Thoracic aorta (tissue), 2 donors: ENCODE measurements at places on chromosomes 4 and X. TPM values are rescaled to one million over a fixed set of nuclear protein-coding genes. Genes with fewer than 3 reads are reported as not detected.

DNA sequence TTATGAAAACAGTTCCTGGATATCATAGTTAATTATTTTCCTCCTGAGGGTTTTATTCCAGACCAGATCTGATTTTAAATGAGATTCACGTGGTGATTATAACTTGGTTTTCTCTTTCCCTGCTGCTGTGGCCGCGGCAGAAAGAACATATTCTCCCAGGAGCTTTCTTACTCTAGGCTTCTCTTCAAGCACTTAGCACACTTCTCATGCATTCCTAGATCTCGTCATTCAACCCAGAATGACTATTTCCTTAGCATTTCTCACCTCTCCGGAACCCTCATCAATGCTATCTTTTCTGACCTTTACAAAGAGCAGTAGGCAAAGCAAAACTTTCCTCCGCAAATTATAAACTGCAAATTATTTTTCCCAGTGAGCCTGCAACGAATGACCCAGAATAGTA is 122.9 kb downstream of the GPAT3 start:
- DNase-seq, result no peak

DNA sequence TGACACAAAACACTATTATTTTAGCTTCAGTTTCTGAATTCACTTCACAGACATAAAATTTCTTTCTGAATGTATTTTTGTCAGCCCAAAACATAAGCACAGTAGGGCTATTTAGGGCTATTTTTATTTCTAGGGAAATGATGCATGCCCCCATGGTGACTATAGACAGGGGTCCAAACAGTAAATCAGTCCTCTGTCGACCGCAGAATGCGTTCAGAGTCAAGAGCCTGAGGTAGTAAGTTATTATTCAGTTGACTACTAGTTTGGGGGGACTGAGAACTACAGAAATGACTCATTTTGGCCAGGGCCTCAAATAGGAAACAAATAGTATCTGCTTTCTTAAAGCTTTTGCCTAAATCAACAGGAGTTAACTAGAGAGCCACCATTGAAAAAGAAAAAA is 414.4 kb downstream of the AFF2 start:
- DNase-seq, result no peak

DNA sequence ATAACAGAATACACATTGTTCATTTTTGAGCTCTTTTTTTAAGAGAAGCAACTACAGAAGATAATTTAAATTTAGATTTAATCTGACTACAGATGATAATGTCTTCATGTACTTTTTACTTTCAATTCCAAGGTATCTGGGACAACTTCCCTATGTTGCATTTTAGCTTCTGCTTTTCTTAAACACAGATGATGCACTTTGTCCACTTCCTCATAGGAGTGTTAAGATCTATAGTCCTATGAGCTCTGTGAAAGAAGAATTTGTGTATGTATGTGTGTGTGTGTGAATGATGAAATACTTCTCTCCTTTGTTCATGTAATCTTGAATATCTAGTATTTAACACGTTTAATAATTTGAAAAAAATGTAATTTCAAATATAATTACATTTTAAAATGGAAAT is 5.3 kb upstream of the FHIP1A start:
- DNase-seq, result no peak

DNA sequence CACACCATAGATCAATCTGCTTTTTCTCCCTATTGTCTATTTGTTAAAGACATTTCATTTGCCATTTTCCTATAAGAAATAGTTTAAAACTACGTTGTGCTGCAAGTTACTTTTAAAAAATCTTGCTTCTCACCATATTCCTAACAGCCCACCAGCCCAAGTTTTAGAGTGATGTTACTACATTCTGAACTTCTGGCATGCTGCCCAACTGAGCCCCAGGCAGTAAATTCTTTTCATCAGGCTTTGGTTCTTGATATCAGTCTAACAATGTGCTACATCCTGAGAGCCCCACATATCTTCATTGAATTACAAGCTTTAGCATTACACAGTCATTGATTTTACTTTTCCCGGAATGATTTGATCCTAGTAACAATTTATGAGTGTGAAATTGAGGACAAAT is 283.8 kb upstream of the IL1RAPL1 start:
- no peak for DNase-seq

- no peak for DNase-seq
Observed at GRCh38 chr4:10623241-10623640, 61.3 kb downstream of the CLNK start.

- no peak for DNase-seq
Observed at GRCh38 chr4:111813555-111814140, 331.6 kb upstream of the FAM241A start.

DNA sequence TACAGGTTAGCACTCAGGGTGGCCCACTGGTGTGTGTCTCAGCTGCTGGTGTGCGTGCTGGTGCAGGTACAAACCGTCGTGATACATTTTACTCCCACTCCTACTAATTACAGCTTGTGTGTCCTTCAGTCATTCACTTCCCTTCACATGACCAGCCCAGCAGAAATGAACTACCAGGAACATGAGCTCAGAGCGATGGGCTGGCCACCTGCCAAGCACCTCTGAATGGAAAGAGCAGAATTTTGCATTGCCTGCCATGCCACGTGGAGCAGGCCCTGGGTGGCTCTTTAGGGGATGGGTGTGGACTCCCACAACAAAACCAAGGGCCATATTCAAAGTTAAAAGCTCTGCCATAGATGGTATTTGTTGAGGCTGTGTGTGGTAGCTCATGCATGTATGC is 58.9 kb upstream of the PGM2 start:
- DNase-seq, result no peak

ODAPH gene
- total RNA-seq, result not detected
